Right atrium auricular region (tissue), 2 donors: ENCODE measurements at places on chromosomes 6 and 20.

DNA sequence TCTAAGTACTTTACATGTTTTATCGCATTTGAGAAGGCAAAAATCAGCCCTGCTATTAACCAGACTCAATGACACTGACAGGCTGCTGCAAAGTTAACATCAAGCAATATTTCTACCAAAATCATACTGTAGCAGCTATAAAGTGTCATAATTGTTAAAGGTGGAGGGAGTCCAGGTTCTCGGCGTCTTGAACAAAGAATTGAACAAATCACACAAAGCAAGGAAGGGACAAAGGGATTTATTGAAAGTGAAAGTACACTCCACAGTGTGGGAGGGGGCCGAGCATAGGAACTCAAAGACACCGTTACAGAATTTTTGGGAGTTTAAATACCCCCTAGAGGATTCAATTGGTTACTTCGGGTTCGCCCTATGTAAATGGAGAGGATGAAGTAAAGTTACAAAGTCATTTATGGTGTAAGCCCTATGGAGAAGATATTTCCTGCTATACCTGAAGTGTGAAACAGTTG lies 12.9 kb upstream of the ZNF391 start:
- no peak for DNase-seq

- DNase-seq: no peak
Measured at GRCh38 chr6:102039441-102039840, 645.9 kb downstream of the GRIK2 start.

GRCh38 chr6:123321020-123321419 lies 315.7 kb downstream of the TRDN start:
- DNase-seq: no peak

GRCh38 chr6:39343396-39343870 lies 20.9 kb upstream of the KCNK16 start:
- no peak for DNase-seq

DNA sequence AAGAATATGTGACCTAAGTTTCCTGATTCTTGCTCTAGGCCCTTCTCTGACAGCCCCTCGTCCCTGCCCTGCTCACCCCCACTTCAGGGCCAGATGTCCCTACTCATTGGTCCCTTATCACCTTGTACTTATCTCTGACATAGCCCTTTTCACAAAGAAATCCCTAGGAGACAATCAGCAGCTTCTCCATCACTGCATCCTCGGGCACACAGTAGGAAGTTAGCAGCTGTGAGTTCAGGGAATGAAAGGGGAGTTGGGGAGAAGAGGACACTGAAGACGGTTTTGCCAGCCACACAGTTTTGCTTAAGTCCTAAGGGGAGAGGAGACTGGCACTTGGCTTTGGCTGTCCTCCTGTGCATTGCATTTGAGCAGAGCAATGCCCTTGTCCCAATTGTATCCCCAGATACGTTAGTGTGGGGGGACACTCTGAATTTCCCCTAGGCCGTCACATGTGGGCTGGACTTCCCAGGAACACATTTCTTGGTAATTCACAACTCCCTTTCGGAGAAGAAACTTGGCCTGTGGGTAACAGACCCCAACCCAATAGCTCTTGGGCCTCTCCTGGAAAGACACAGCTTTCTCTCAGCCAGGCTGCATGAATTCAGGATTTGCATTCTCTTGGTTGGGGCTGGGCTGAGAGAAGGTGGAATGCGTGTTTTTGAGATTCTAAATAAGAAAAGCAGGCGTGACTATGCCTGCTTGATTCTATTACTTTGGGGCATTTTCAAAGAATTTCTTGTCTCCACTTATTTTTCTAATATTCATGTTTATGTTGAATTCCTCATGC lies 177.6 kb downstream of the UST start:
- no peak for DNase-seq

DNA sequence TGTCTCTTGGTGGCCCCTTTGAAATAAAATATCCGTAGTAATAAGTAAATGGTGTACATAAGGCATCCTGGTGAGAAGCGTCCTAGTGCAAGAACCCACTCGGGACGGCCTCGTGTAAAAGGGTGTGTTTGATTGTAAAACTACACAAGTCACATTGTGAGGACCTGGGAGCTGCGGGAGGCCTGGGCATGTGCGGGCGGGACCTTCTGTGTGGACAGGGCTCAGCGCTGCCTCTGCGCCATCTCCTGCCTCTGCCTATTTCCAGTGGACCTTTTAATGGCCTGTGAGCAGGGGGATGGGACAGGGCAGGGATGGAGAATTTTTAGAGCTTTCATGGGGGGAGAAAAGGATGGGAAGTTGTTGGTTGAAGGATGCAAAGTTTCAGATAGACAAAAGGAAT lies 25.3 kb upstream of the KIF25 start:
- no peak for DNase-seq

- no peak for DNase-seq
Measured at GRCh38 chr6:151634336-151634720, 140.5 kb downstream of the CCDC170 start.

GRCh38 chr20:48478806-48479585 lies 348.8 kb downstream of the PREX1 start:
- no peak for DNase-seq

DNA sequence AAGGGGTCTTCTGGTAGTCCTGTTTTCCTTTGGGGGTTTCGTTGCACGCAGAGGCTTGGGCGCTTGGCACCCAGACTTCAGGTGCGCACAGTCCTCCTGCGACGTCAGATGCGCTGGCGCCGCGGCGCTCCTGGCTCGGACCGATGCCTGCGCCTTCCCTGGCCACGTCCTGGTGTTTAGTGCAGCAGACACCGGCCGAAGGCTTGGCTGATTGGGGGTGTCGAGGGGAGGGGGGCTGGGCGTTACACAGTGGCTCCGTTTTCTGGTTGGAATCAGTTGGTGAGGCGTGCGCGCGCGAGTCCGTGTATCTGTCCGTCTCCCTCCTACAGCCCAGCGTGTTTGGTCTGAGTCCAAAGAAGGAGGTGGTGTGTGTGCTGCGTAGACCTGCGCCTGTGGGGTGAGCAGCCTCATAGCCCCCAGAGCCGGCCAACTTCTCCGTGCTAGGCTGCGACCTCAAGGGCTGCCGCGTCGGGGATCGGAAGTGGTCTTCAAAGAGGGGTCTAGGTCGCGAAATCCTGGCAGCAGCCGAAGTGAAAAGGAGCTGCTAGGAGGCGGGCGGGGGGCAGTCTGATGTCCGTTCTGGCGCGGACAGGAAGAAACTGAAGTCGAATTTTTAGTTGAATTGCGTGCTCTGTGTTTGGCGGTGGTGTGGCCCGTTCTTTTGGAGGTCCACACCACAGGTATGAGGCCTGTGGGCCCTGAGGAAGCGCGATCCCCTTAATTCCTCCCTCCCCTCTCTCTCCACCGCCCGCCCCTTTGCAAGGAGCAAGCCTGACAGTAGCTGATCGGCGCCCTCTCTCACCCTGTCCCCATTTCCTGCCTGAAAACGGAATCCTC lies 1.5 kb downstream of the SYNDIG1 start:
- DNase-seq: no peak
